G401 (cell line): ENCODE measurements at places on chromosomes 11 and 22. TPM values are rescaled to one million over a fixed set of nuclear protein-coding genes. Genes with fewer than 3 reads are reported as not detected.

GRCh38 chr11:85769771-85770170 is 41.2 kb downstream of the SYTL2 start:
- no peak for DNase-seq

GRCh38 chr11:122071709-122072202 is 44.3 kb downstream of the BLID start:
- no peak for DNase-seq

DNA sequence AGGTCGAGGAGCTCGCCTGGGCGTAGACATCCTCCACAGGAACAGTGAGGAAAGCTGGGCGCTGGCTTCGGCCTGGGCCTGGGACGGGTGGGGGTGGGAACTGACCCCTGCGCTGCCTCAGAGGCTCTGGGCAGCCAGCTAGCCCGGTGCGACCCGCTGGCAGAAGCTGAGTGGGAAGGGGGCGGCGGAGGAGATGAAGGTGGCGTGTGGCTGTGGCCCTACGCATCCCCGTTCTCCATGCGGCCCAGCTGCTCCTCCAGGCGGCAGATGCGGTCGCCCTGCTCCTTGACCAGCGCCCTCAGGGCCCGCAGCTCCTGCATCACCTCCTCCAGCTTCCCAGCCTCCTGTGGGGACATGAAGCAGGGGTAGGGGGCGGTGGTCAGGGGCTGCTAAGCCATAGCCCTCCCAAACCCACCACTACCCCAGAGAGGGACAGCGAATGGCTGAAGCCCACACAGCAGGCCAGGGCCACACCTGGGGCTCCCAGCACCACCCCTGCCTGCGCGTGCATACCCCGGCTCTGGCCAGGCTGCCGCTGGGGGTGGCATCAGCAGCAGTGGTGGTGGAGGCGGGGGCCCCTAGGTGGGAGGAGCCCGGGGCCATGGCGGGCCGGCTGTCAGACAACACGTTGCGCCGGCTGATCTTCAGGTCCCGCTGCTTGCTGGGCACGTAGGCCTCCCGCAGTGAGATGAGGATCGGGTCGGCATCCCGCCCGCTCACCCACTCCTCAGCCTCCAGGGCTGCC is 848 bp upstream of the PTPRCAP start:
- DNase-seq, result no peak

The TREH gene
- total RNA-seq, result not detected in 2 replicates

The IL10RA gene
- total RNA-seq, result not detected in 2 replicates

- peak; percentile 44 for DNase-seq
These were observed 61.7 kb downstream of the PARVB start for GRCh38 chr22:44085743-44086270.

The APOBEC3H gene
- 2.1 and 5.2 TPM in 2 replicates for total RNA-seq

DNA sequence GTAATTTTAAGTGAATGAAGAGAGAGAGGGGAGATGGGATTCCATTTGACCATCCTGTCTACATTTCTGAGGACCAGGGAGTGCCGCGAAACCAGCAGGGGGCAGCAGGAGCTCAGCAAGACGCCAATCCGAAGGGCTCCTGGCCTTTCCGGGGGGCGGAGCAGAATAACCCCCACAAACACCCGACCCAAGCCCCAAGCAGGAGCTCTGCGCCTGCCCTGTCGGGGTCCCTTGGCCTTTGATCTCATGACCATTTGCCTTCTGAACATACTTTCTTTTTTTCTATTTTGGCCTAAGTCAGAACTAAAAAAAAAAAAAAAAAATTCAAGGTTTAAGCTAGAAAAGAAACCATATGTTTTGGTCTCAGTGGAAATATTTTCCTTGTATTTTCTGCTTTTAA is 21.9 kb upstream of the SCN2B start:
- DNase-seq, result peak; percentile 63

- no peak for DNase-seq
These were observed 91.9 kb downstream of the CTTN start for GRCh38 chr11:70490208-70490607.

GRCh38 chr11:117815262-117815803 is 9.2 kb downstream of the FXYD2 start:
- DNase-seq, result no peak

DNA sequence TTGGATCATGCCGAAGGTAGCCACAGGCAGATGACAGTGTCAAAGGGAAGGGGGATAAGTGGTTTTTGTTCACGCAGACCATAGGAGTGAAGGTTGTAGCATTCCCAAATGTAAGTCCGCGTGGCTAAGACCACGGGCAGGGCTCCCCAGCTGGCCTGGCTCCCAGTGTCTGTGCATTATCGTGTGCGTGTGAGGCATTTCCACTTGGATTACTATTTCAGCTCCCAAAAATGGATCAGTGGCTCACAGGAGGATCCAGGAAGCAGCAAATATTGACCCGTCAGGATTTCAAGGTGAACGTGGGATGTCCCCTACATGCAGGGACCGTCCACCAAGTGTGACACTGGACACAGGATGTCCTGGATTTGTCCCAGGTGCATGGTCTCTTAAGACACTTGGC is 10.6 kb downstream of the CDKN1C start:
- DNase-seq, result no peak

DNA sequence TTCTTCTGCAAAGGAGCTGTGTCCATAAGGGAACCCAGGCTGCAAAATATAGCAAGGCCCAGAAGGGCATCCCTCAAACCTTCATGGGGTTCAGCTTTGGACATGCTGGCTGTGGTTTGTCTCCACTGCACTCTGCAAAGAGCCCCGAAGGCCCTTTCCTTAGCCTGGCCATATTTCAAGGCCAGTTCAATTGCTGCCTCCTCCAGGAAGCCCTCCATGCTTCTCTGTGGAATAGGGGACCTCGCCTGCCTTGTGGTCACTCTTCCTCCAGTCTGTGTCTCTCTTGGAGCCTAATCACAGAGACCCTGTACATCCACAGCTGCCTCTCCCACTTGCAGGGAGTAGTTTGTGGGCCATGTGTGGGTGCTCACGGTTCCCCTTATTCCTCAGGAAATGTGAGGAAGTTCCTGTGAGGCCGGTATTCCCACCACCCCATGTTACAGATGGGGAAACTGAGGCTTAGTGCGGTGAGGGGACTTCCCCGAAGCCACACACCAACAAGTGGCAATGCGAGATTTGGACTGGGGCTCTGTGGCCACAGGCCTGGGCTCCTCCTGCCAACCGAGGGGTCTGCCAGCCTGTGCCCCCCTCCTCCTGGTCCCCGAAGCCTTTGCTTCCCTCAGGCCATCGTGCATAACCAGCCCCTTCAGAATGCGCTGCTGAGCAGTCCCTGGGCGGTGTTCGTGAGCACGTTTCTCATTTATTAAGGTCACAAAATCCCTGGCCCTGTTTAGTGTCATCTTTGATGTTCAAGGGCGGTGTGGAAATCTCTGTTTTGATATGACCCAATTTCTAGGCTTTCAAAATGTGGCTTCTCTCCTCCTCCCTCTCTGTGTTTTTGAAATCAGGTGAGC is 65.8 kb downstream of the PARVB start:
- DNase-seq, result no peak
